ENCODE measurements at places on chromosomes 12 and 14.

DNA sequence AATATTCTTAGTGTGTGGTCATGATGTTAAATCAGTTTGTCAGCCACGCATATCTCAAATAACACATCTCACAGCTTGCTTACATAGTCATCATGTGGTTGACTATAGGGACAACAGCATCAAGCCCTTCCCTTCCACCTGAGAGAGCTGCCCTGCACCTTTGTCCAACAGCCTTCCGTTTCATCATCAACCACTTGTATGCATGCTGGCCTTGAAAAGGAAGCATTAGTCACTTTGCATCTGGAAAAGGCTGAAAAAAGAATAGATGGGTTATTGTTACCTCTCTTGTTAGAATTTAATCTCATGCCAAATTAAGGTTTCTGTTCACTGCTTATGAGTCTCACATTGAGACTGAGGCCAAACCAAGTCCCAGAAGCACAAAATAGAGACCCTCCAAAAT is 1586.5 kb upstream of the SEL1L start:
- DNase-seq: no peak

GRCh38 chr14:22898302-22899090 is 15.5 kb downstream of the REM2 start:
- DNase-seq: no peak

GRCh38 chr14:101584055-101584859 is 23.0 kb downstream of the DIO3 start:
- DNase-seq: peak; percentile 70

DNA sequence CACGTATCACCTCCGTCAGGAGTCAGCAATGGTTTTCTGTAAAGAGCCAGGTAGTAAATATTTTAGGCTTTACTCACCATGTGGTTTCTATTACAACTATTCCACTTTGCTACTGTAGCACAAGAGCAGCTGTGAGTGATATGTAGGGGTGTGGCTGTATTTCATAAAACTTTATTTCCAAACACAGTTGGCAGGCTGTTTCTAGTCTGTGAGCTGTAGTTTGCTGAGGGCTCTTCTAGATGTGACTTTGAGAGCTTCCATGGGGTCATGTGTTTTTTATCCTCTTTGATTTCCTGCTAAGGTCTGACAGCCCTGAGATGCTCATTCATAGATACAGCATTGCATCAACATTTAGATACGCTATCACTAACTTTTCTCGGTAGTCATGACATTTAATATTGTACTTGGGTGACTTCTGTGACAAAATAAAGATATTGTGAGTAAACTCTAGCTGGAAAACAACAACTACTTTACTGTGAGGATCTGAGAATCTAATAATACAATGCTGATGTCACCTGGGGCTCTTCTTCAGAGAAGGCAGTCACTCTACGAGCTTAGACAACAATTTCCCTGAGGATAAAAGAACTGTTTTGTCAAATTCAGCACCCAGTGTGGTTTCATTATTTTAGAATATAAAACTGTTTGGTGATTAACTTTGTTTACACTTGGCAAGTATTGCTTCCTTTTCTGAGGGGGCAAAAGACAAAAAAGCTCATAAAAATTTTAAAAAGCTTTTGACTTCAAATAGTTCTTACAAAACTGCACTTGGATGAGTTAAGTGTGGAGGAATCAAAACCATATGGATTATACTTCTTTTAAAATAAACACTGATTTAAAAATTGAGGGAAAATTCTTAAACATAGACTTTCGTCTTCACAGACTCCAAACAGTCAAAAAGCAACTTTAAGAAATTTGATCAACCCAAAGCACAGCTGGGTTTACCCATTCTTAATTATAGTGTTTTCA is 231.2 kb upstream of the DCN start:
- peak; percentile 34 for DNase-seq

- DNase-seq: no peak
Observed at GRCh38 chr12:119592232-119592631, 1.3 kb upstream of the TMEM233 start.

GRCh38 chr14:68094158-68094557 is 274.6 kb downstream of the RAD51B start:
- no peak for DNase-seq

GRCh38 chr14:74705613-74706500 is 7.0 kb downstream of the AREL1 start:
- DNase-seq: no peak

DNA sequence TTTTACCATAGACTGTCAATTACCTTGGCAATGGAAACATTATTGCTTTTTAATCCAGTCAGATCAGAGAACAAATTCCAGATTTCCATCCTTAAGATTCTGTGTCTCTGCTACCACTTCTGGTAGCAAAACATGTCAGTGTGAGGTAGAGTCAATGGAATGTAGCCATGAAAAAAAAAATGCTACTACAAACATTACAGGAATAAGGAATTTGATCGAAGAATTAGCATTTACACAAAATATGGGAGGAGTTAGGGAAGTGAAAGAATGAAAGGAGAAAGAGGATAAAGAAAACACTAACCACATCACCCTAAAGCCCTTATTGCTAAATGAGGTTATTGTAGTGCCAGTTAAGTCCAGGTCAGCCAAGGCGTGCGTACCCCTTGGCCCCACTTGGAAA is 9.2 kb downstream of the MED21 start:
- DNase-seq: no peak

- no peak for DNase-seq
Observed at GRCh38 chr12:74393272-74393671, 144.4 kb upstream of the ATXN7L3B start.

GRCh38 chr12:13253966-13254760 is 57.6 kb downstream of the EMP1 start:
- no peak for DNase-seq

DNA sequence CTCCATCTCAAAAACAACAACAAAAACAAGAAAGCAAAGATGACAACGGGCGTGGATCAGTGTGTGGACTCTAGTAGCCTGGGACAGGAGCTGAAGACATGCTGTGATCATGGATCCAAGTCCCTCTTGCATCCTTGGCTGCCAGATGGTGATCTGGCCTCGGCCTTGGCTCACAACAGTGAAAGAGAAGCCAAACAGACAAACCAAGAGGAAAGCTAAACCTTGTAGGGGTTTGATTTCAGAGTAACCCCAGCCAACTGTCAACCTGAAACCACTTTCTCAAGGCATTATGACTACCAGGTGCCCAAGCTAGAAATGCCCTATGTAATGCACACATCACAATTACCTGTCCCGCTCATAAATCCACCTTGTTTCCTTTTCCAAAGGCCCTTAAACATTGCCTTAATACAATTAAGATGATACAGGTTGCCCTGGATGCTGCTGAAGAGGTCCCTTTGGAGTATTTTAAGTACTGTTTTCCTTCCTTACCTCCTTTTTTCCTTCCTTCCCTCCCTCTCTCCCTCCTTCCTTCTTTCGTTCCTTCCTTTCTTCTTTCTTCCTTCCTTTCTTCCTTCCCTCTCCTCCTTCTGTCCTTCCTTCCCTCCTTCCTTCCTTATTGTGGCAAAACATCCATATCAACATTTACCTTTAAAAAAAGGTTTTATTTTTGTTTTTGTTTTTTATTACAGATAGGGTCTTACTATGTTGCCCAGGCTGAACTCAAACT is 41.4 kb upstream of the NINJ2 start:
- DNase-seq: no peak

DNA sequence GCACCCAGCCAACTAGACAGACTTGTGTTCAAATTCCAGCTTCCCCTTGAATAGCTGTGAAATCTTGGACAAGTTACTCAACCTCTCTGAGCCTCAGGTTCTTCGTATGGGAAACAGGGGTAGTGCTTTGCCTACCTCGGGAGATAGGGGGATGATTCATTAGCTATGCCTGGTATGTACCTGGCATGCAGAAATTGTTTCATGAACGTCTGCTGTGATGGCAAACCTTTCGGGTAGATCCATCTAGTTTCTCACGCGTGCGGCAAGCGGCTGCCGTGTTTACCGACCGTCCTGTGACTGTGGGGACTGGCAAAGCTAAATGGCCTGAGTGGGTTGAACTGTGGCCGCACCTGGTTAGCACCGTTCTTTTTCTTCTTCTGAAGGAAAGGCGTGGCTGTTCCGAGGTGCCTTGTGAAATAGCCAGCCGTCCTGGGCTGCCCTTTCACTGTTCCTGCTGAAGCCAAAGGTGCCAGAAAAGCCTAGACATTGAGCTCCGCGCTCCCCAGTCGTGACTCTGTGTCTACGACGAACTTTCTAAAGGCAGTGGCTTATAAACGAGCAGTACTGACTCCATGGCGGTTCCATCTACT is 40.6 kb upstream of the MED13L start:
- DNase-seq: no peak

- DNase-seq: no peak
Observed at GRCh38 chr12:131203666-131204415, 250.1 kb downstream of the ADGRD1 start.

- no peak for DNase-seq
Observed at GRCh38 chr12:47870175-47870781, 34.5 kb downstream of the VDR start.

GRCh38 chr12:122073815-122074214 is 4.7 kb upstream of the MLXIP start:
- no peak for DNase-seq

- DNase-seq: no peak
Observed at GRCh38 chr14:71243697-71244096, 336.4 kb downstream of the PCNX1 start.

DNA sequence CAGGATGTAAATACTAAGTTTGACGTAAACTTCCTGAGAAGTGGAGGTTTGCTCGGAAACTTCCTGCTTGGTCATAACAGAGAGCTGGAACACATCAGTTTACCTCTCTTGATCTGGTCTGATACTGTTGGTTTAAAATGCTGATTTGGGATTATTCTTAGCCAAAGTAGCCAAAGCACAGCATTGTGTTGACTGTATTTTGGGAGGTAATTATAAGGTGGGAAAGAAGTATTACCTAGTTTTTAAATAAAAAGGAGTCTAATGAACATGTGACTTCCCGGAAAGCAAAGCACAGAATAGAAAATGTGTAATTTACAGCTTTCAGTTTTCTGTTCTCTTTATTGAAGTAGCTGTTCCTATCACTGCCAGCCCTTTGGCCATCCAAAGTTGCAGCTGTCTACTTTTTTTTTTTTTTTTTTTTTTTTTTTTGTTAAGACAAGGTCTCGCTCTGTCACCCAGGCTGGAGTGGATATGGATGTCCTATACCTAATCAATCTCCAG is 52.2 kb upstream of the SRP54 start:
- DNase-seq: no peak

GRCh38 chr12:176321-177181 is 37.4 kb downstream of the SLC6A12 start:
- DNase-seq: no peak
